Common myeloid progenitor, CD34-positive (primary cell): ENCODE measurements at places on chromosomes 2 and 18.

DNA sequence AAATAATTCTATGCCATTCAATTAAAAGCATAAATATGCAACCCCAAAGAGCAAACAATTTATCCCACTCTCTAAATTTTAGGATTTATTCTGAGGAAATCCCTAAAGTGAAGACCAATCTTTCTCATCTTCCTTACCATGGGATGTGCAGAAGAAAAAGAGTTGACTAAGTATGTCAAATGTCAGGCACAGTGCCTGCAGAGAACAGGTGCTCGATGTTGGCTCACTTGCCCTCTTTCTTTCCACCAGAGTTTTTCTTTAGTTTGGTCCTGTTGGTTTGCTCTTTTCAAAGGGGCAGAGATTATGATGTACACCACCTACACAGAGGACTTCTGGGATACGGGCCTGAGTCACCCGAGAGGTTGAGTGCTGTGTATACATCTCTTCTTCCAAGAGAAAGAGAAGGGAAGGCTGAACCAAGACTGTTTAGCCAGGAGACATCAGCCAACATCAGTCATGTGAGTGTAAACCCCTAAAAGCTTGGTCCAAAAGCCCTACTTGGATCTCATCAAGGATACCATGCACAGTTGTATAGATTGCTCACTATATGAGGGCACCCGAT, 51.7 kb downstream of the SUMO1 start:
- no peak for DNase-seq

DNA sequence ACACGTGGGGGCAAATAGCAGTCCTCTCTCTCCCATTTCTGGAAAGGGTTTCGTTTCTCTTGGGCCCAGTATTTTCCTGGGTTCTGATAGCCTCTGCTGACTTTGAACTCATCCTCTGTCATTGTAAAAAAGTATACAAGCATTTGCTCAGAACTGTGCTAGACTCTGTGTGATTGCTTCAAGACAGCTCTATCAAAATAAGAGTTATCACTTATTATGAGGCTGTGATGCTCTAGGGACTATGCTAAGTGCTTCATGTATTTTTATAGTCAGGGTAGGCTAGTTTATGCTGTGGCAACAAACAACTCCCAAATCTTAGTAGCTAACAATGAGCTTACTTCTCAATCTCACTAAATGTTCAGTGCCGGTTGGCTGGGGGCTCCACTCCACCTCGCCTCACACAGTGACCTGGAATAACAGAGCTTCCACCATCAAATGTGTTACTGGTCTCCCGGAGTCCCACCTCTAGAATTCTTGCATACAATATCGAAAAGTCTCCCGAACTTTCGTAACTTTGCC, 110.8 kb upstream of the CDC42EP3 start:
- no peak for DNase-seq

DNA sequence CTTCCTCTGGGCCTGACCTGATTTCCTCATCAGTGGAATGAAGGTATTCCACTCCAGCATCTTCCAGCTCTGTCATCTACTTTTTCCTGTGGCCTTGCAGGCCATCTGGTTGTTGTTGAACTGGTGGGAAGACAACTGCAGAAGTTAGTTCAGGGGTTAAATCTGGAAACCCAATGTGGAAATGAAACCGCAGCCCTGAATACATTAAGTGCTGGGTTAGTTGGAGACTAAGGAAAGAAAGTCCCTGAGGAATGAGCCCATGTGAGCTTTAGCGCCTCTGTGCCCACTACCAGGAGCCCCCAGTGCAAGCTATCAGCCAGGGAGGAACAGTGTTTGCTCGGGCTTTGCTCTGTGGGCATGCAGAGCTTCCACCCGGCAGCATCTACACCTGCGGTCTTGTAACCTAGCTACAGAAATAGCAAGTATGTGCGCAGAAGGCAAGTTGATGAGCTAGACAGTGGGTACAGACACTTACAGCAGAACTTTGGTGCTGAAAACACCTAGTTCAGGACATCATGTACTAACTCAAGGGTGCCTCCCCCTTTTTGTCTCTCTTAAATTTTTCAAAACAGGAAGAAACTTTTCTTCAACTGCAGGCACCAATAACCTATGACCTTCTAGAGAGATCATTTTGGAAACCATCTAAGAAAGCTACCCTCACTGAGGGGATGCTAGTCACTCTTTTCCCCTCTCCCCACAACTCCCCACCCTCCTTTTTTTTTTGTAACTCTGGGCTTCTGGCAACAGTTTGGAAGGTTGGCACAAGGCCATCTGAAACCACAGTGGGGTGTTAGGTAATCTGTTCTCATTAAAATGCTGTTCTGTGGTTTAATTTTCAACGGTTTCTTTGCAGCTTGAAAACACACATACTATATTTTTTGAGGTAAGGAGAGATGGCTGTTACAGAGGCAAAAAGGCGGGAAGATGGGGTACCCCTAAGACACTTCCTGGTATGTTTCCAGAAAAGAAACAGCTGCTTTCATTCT, 18.3 kb upstream of the CXCR4 start:
- DNase-seq = peak; percentile 94

DNA sequence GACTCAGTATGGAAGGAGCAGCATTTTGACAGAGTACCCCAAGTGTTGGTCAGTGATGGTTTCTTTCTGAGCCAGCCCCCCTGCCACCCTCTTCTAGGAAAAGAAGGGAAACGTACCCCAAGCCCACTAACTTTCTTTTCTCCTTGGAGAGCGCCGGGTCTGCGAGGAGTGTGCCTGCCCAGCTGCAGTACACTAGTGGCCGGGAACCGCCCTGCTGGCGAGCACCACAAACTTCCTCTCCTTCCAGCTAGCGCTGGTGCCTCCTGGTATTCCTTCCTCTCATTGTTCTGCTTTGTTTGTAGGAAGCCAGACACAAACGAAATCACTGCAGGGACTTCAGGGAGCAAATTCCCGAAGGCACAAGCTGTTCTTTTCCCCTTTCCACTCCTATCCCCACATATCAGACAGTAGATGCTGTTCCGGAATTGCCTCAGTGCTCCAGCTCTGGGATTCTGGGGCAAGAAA, 1.8 kb downstream of the CCDC85A start:
- DNase-seq = peak; percentile 23

GRCh38 chr2:233832414-233832813, 21.9 kb downstream of the HJURP start:
- no peak for DNase-seq

DNA sequence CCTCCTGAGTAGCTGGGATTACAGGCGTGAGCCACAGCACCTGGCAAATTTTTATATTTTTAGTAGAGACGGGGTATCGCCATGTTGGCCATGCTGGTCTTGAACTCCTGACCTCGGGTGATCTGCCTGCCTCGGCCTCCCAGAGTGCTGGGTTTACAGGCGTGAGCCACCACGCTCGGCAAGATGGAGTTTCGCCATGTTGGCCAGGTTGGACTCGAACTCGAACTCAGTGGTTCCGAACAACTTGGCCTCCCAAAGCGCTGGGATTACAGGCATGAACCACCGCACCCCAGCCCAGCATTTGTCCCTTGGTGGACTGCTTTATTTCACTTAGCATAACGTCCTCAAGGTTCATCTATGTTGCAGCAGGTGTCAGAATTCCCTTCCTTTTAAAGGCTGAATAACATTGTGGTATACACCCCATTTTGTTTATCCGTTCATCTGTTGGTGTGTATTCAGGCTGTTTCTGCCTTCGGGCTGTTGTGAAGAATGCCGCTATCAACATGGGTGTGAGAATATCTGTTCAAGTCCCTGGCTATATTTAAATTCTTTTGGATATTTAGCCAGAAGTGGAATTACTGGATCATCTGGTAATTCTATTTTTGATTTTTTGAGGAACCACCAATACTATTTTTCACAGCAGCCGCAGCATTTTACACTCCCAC, 1.2 kb upstream of the CENPA start:
- no peak for DNase-seq

DNA sequence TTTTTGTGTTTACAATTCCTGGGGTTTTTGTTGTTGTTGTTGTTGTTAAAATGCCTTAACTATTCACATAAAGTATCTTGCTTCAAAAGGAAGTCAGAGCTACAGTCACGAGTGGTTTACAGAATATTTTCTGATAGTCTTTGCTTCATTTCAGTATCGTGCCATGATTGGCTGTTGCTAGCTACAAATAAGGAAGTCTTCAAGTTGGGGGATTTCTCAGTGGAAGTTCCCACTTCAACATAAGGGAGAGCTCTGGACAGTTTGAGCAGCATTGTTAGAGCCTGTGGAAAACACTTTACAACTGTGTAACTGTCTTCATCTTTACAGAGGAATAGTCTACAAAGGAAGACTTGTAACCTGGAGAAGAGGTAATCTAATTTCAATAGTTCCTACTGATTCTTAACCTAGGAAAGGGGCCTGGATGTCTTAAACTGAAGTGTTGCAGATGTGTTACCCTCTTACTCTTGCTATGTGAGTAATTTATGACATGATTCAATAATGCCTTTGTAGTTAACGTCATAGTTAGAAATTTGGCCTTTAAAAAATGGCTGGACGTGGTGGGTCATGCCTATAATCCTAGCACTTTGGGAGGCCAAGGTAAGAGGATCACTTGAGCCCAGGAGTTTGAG, 23.4 kb upstream of the TANK start:
- peak; percentile 97 for DNase-seq

- no peak for DNase-seq
Observed at GRCh38 chr2:128534688-128535392, 216.2 kb upstream of the HS6ST1 start.

DNA sequence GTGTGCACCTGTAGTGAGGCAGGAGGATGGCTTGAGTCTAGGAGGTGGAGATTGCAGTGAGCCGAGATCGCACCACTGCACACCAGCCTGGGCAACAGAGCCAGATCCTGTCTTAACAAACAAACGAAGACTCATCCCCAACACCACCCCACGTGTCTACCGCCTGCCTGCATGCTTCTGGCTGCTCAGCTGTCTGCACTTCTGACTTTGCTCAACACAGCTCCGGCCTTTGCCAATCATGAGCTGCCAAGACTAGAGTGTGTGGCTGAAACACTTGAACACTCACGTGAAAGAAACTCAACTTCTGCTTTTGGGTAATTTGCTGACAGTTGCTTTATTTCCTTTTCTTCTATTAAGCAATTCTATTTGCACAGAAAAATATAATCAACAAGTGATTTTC, 32.1 kb upstream of the SP3 start:
- DNase-seq = peak; percentile 85

DNA sequence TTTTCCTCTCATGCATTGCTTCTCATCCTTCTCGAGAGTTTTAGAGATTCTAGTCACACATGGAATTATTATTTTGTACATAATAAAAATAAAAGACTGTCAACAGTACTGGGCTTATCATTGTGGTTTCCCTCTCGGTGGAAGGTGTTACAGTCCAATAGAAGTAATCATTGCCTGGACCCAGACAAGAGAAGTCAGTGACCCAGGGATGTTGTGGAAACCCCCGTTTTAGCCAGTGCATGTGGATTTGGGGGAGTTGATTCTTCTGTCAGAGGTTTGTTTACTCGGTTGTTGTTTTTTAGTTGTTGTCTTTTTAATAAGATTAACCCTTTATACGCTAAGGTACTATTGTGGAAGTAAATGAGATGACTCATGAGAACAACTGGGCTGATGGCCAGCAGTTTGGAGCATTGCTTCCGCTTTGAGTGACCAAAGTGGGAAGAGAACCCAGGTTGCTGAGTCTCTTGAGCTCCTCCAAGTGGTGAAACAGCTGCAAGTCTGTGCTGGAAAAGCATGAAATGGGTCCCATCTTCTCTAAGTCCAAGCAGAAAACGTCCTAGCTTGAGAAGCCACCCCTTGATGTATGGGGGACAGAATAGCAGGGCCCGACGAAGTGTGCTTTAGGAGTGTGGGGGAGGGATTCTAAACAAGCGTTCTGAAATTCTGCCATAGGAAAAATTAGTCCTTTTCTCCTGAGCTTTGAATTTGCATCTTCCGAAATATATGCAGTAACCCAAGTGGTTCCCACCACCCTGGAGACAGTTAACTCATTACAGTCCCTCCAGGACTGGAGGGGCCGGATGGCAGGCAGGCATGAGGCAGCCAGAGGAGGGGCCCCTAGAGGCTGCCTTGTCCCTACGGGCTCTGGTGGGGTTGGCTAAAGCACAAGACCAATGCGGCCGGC, 61.8 kb upstream of the GPR45 start:
- DNase-seq = peak; percentile 48

DNA sequence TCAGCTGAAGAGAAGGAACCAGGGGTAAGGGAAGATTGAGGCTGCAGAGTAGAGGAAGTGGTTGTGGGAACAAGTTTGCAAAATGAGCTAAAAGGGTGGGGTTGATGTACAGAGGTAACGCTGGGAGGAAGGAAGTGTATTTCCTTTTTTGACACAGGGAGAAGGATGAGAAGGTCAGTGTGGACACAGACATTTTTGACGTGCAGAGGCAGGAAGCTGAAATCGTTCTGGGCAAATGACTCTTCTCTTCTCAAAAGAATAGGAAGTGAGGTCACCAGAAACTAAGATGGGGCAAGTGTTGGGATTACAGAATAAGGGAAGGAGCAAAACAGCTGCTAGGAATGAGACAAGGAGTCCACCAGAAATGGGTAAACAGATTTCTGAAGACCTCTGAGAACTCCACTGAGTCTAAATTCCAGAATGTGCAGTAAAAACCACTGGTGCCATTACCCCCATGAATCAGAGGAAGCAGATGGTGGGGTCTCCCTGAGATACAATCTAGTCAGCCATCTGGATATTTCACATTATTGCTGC, 20.0 kb upstream of the RNF149 start:
- peak; percentile 87 for DNase-seq

- DNase-seq = no peak
Observed at GRCh38 chr2:112092286-112093041, 37.4 kb downstream of the TMEM87B start.

DNA sequence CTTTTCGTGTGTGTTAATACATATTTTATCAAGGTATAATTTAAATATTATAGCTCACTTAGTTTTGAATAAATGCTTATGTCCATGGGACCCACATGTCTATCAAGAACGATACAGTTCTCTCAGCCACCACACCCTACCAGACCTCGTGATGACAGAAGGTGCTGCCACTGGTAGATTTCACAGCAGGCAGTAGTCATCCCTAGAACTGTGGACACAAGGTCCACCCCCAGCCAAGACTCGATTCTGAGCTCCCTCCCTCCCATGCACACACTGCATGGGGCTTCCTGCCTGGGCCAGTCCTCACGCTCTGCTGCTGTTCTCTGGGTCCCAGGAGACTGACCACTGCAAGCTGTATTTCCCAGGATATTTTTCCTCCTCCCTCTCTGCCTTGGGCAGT, 26.5 kb upstream of the CREB1 start:
- no peak for DNase-seq

DNA sequence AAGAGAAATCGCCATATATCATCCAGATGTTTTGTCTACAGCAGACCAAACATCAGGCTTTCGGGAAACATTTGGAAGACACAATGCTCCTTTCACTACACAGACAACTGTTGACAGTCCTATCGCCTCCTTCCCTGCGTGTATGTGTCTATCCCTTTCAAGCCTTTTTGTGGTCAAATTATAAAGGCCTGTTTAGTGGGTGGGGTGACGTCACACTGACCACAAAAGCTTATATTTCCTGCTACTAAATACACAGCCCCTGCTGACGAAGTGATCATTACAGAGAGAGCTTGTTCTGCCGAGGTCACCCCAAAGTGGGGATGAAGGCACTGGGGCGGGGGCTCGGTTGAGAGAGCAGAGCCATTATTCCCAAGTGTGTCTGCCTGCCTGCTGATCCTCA, 302.7 kb upstream of the TNP1 start:
- peak; percentile 72 for DNase-seq
